Coronary artery (tissue), 2 donors: ENCODE measurements at places on chromosomes 4 and X.

GRCh38 chr4:42396752-42397634, at the start of gene SHISA3:
SHISA3 (plus strand) TSS chr4:42397488; CDS start chr4:42398057, 569 bp downstream.
- DNase-seq = no peak

GRCh38 chr4:103307453-103308247, 109.5 kb upstream of the CENPE start:
- DNase-seq = no peak

- DNase-seq = no peak
Measured at GRCh38 chrX:39948582-39948981, 149.2 kb downstream of the BCOR start.

- no peak for DNase-seq
Measured at GRCh38 chr4:179544496-179544895, 2102.3 kb upstream of the AGA start.

GRCh38 chr4:11566444-11567022, 137.8 kb upstream of the HS3ST1 start:
- no peak for DNase-seq

DNA sequence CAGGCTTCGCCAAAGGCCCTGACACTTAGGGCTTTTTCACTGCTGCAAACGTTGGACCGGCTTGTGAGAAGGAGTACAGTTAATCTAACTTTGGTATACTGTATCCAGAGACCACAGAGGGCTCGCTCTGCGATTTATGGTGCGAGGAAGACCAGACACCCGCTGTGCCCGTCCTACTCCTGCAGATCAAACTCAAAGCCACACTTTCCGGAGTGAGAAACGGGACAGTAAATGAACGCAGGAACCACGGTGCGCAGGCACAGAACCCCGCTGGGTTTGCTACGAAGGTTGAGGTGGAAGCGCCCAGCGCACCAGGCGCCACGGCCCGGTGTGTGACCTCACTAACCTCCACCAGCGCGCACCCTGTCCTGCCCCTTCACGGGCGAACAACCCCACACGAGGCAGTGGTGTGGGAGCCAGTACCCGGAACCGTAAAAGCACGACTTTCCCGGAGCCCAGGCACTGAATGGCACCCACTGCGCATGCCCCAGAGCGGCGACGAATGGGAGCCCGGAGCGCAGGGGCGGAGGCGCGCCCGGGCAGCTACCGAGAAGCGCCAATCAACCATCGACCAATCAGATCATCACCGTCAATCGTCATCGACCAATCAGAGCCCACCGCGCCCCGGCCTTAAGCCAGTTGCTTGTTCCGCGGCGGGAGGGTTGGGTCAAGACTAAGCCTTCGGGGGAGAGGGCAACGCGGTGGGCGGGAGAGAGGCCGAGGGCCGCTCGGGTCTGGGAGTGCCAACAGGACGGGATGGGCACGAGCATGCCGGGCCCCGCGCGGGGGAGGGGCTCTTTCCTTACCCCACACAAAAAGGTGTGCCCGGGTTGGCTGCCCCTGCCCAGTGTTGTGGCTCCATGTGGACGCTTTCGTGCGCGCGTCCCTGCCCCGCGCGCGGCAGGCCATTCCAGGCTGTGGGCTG, 21.3 kb upstream of the WDR45 start:
- peak; percentile 95 for DNase-seq

DNA sequence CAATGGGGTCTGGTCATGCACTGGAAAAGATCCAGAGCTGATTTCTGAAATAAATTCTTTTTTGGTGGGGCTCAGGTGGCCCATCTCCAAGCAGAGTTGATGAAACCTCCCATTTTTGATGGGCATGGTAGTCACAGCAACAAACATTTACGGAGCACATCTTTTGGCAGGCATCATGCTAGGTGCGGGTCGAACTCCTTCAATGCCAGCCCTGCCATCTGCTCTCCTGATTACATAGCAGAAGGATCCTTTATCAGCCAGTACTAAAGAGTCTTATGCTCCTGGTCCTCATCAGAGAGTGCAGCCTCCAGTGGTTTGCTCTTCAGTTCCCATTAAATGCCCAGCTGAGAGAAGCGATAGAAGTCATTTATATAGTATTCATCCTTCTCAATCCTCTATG, 121.7 kb downstream of the GRXCR1 start:
- no peak for DNase-seq

- no peak for DNase-seq
Measured at GRCh38 chr4:173696011-173696410, 166.0 kb upstream of the HAND2 start.

GRCh38 chrX:20229155-20229554, 37.6 kb downstream of the RPS6KA3 start:
- DNase-seq = no peak

- no peak for DNase-seq
Measured at GRCh38 chr4:180363815-180364214, 1879.4 kb upstream of the TENM3 start.

- DNase-seq = no peak
Measured at GRCh38 chr4:33941854-33942253, 2302.5 kb downstream of the ARAP2 start.

- DNase-seq = no peak
Measured at GRCh38 chr4:113969709-113970334, 9.6 kb downstream of the ARSJ start.

GRCh38 chrX:15127010-15127409, 142.9 kb downstream of the ASB9 start:
- no peak for DNase-seq

GRCh38 chrX:106649523-106650428, 38.0 kb downstream of the RADX start:
- DNase-seq = no peak

DNA sequence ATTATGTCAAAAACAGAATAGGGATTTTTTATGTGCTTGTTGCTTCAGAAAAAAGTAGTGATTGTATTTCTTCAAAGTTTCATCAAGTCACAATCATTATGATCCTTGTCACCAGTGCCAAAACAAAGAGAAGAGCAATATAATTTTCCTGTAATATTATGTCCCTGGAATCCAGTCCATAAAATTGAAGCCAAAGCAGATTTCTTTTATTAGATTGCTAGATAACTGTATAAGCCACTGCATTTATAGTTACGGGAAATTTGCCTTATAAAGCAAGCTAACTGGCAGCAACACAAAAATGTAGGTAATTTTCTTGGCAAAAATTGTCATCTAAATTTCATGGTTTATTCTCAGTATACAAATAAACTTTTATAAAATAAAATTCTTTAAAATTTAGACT, 296.1 kb upstream of the ANKRD50 start:
- no peak for DNase-seq

DNA sequence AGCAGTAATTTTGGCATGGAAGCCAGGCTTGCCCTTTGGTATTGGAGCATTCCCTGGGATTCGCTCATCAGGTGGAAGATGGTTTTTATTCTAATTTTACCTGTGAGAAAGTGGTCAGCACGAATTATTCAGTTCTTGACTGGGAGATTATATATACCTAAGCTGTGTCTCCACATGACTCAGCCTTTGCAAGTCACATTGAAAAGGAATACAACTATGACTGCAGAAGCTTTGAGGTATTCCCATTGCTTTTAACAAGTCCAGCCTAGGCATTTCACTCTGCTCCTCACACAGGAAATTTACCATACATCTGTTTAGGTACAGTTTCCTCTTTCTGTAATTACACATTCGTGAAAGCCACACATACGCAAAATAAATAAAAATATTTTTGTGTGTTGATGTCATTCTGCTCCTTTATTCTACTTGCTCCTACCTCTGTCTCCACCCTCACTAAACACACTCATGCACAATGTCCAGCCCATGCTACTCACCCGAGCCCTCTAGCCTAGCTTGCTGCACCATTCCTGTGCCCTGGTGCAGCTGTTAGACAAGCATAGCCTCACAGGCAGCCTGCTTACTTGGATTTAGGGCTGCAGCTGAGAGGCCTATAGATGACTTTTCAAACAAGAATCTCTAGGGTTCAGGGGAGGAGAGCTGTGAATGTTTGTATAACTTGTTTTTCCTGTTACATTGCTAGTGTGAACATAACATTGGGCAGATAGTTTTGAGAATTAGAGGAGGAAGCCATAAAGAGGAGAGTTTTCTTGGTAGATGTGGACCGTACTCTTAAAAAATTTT, 504.4 kb upstream of the FAT1 start:
- DNase-seq = no peak

DNA sequence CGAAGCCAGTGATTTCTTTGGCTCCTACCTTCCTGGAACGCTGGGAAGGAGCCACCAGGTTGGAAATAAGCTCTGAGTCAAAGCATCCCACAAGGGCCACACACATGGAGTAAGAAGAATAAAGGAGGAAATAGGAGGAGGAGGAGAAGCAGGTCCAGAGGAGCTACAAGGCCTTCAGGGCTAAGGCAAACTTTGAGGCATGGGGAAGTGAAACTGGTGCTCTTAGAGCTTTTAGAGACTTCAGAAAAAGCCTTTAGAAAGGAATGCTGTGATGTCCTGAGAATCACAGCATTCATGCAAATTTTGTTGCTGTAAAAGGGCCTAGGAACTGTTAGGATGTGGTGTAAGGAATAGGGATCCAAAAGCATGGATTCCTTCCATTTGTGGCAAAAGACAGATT, 135.9 kb upstream of the ARHGEF9 start:
- DNase-seq = no peak

DNA sequence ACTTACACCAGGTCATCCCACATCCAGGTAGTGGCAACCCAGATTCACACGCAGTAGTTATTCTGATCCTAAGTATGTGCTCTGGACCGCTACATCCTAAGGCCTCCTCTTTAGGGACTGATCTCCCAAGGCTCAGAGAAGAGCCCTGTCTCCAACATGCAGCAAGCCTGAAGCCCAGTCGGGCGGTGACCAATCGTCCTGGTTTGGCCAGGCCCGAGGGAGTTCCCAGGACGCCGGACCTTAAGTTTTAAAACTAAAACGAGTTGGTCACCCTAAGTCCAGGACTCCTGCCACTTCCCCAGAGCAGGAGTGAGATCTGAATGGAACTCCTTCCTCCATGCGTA, 385 bp downstream of the LYAR start:
- DNase-seq = no peak

- no peak for DNase-seq
Measured at GRCh38 chr4:28490669-28491068, 1630.0 kb downstream of the STIM2 start.

DNA sequence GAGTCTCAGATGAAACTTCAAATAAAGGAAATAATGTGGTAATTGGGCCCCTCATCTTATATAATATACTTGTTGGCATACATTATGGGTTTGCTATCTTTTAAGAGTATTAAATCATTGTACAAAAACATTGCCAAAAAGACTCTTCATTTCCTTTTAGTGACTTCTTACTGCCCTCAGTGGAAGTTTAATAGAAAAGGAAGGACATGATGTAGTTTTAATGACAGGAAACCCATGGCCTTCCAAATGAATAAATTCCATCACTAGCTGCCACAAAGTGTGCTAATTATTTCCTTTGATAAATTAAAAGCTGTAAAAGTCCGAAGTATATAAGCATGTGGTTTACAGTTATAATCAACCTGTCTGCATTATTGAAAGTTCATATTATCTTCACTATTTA, 350.9 kb upstream of the HAND2 start:
- no peak for DNase-seq

DNA sequence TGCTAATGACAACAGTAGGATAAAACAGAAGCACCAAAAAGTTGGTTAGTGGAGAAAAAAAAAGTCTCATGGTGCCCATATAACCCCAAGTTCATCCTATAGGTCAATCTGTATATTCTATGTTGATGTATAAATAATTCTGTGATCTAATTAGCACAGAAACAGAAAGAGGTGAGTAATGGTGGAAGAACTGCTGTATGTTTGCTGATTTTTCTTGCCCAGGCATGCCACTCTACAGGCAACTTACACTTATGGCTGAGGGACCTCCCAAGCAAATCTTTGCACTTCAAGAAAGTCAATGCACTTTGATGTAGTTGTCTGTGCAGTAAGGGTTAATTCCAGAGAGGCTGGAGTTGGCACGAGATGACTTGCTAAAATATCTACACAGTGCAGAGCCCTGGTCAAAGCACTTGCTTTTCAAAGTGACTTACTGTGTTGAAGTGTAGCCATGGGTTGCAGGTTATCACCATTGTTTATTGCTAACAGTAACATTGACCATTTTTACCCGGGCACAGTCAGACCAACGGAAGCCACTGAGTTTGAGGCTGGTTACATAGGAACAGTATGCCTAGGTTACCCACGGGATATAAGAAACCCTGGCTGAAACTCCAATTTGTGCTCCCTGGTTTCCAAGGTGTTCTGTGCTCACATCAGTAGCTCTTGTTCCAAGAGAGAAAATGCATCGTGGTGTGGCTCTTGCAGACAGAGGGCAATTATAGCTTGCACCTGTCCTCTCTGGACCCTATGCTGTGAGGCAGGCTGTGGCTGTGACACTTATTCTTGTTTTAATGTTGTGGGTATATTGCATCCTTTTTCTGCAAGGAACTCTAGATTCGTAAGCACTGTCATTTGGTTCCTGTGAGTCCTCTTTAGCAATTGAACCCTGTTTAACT, 141.3 kb upstream of the FTHL17 start:
- no peak for DNase-seq

DNA sequence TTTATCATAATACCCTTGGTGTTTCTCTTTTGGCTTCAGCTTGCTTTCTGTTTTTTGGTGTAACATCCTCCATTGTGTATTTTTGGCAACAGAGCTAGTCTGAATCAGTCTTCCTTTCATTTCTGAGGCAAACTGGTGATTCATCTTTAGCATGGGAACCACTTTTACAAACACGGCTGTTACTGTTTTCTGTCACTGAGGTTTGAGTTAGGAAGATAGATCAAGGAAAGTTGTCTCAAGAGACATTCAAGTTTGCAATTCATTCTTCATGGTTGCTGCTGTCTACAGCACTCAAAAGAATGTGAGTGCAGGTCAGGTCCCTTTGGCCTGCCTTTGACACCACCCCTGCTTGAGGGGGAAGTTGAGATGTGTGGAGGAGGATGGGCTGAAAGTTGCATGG, 36.3 kb downstream of the IL21 start:
- DNase-seq = no peak

DNA sequence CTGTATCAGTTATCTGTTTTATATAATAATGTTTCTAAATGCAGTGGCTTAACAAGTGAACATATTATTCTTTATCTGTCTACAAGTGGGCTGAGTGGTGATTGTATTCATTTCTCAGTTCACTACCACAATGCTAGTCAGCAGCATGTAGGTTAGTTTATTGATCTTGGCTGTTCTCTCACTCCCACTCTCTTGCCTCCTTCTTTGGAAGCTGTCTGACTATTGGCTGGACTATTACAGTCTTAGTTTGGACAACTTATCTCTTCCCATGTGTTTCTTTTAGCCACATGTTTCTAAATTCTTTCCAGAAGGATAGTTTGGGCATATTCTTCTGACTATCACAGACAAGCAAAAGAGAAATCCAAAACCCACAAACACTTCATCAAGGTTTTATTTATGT, 459.5 kb upstream of the AGA start:
- DNase-seq = no peak

DNA sequence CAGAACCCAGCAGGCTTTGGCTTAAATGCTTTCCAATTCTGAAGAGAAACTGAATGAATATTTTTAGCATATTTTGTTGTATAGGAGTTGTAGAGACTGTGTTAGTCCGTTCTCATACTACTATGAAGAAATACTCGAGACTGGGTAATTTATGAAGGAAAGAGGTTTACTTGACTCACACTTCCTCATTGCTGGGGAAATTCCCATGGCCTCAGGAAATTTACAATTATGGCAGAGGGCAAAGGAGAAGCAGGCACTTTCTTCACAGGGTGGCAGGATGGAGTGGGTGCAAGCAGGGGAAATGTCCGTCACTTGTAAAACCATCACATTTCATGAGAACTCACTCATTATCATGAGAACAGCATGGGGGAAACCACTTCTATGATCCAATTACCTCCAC, 291.7 kb downstream of the PACRGL start:
- DNase-seq = no peak
